Omental fat pad (tissue), 4 donors: ENCODE measurements at places on chromosomes 5 and 9. TPM values are rescaled to one million over a fixed set of nuclear protein-coding genes. Genes with fewer than 3 reads are reported as not detected.

DNA sequence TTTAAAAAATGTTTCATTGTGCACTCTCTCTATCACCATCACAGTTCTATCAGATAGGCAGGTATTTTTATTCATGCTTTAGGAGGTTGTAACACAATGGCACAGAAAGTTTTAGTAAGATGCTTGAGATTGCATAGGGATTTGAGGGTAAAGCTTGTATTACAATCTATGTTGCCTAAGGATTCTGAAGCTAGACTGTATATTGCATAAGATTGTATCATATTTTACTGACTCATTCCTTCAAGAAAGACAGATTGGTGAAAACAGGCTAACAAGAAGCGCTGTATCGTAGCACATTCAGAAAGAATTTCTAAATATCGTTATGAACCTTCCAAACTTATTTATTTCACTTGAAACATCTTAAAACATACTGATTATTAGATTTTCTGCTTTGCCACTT is 577.7 kb downstream of the EBF1 start:
- no peak for DNase-seq

GRCh38 chr5:116747881-116748280 is 173.3 kb upstream of the SEMA6A start:
- DNase-seq: no peak

GRCh38 chr5:108814551-108814950 is 66.9 kb downstream of the FER start:
- DNase-seq: no peak

Gene PDE8B
- total RNA-seq: 30.5 TPM

GRCh38 chr5:53552561-53552960 is 7.9 kb upstream of the NDUFS4 start:
- DNase-seq: no peak

Gene SYK
- 25.9 TPM for total RNA-seq
